ENCODE measurements at places on chromosomes 4 and X. TPM values are rescaled to one million over a fixed set of nuclear protein-coding genes. Genes with fewer than 3 reads are reported as not detected.

DNA sequence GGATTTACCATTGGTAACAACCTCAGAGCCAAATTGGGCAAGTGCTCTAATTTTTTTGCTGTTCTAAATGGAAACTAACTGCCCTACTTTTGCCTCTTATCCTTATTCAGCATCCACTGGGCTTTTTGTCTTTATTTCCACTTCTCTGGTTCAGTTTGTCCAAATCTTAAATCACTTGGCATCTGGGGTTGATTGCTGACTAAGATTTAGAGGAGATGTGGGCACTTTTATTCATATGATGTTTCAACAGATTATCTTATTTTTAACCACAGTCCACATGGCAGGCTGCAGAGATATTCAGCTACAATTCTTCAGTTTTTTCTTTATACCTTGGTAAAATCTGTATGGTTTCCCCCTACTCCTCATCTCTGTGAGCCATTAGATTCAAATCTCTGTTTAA, 1161.4 kb upstream of the PCDH7 start:
- H3K4me1 ChIP-seq = no peaks in the 10 kb centered on the region
- no peak for DNase-seq

DNA sequence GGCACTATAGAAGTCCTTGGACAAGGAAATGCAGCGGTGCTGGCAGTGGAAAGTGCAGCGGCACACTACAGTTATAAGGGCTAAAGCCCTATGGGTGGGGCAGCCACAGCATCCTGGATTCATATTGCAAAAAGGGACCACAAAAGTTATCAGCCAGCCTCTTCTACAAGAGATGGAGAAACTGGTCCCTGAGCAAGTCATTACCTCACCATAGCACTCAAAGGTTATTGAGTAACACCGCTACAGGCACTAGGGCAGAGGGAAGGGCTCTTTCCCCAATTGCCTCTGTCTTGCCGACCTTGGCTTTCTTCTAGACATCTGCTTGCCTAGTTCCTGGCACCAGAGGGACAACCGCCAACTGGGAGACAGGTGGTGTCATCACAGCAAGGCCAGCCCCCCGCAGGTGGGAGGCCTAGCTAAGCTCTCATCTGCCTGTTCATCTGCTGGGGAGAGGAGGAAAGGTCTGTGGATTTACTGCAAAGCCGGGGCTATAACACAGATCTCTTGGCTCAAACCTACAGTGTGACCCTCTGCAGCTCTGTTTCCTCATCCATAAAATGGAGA, 600.0 kb downstream of the BCOR start:
- peaks cover 5% of the 10 kb centered on the region for H3K4me1 ChIP-seq
- no peak for DNase-seq
- no peak overlapping the region for H3K27ac ChIP-seq
- H3K4me3 ChIP-seq = no peak overlapping the region
- H3K36me3 ChIP-seq = no peaks in the 10 kb centered on the region

DNA sequence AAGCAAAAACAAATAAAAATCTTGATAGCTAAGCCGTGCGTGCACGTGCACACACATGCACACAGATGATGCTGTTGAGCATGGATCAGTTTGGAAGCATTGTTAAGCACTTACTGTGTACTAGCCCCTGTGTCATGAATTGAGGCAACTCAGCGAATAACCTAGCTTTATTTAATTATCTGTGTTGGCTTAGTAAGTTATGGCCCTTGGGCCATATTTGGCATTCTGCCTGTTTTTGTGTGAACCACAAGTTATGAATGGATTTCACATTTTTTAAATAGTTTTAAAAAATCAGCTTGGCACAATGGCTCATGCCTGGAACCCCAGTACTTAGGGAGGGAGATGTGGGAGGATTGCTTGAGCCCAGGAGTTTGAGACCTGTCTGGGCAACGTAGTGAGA, 113.6 kb upstream of the CBLL2 start:
- no peaks in the 10 kb centered on the region for H3K27me3 ChIP-seq
- no peaks in the 10 kb centered on the region for H3K4me1 ChIP-seq
- no peak for DNase-seq

DNA sequence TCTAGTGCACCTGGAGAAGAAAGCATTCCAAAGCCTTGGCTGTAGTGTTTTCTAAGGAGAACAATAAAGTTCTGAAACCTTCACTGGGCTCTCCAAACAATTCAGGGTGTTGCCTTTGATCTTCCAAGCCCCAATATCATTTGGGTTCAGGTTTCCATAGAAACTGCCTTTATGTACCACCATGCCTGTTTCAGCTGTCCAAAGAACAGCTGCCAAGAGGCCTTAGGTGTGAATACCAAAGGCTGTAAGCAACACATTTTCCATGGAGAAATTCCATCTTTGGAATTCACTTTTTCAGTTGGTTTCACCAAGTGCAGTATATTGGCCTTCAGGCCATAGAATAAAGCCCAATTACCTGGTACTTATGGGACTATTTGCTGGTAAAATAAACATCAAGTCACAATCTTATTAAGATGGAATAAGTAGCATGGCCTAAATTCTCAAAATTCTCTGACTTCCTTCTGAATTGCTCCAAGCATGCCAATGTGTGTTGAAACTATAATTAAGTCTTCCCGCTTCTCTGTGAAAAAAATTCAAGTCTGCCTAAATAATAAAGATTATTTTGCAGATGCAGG, 61.9 kb downstream of the COX18 start:
- no peaks in the 10 kb centered on the region for H3K4me1 ChIP-seq
- DNase-seq = no peak
- H3K27me3 ChIP-seq = no peaks in the 10 kb centered on the region
- H3K36me3 ChIP-seq = no peaks in the 10 kb centered on the region
- H3K4me3 ChIP-seq = no peak overlapping the region

DNA sequence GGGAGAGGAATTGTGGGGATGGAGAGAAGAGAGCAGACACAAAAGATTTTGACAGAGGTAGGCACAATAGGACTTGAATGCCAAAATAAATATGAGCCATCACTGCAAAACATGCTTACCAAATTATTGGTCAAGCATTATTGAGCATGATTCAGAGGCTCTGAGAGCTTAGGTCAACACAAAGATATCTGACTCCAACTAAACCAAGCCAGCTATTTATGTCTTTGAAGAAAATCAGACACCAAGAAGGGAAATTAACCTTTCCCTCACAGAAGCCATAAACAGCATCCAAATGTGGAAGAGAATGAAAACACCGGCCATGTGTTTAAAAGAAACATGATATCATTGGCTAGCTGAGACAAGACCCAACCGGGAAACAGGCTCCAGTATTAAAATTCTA, 323.2 kb downstream of the RAB28 start:
- no peak for DNase-seq
- peaks cover 11% of the 10 kb centered on the region for H3K4me1 ChIP-seq
- no peaks in the 10 kb centered on the region for H3K27me3 ChIP-seq

GRCh38 chr4:108169664-108170063, 932 bp upstream of the LEF1 start:
- no peaks in the 10 kb centered on the region for H3K36me3 ChIP-seq
- no peak for DNase-seq
- H3K4me1 ChIP-seq = peaks cover 22% of the 10 kb centered on the region
- no peak overlapping the region for H3K27ac ChIP-seq

GRCh38 chr4:169934794-169935429, 91.3 kb downstream of the MFAP3L start:
- no peaks in the 10 kb centered on the region for H3K36me3 ChIP-seq
- no peaks in the 10 kb centered on the region for H3K27me3 ChIP-seq
- H3K4me1 ChIP-seq = no peaks in the 10 kb centered on the region
- DNase-seq = no peak
- no peak overlapping the region for H3K4me3 ChIP-seq

DNA sequence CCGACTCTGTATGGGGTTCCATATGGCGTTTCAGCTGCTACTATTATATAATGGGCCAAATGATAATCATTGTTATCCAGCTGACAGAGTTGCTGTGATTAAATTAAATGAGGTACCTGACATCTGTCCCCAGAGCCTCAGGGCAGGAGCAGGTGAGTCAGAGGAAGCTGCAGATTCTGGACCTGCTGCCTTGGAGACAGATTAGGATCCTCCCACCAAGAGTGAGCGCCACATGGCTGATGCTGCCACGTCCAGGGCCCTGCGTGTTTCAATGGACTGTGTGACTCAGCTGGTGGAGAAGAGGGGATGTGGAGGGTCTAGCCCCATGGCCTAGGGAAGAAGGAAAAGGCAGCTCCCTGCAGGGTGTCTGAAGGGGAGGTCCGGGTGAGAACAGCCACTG, 28.3 kb upstream of the UXT start:
- H3K27me3 ChIP-seq = no peaks in the 10 kb centered on the region
- no peak overlapping the region for H3K4me3 ChIP-seq
- H3K36me3 ChIP-seq = no peaks in the 10 kb centered on the region
- H3K4me1 ChIP-seq = no peaks in the 10 kb centered on the region

GRCh38 chr4:103002551-103002950, 17.0 kb downstream of the SLC9B1 start:
- H3K4me3 ChIP-seq = no peak overlapping the region
- H3K4me1 ChIP-seq = no peaks in the 10 kb centered on the region
- no peak overlapping the region for H3K27ac ChIP-seq

GRCh38 chrX:119067023-119067739, 5.6 kb upstream of the CT47C1 start:
- no peaks in the 10 kb centered on the region for H3K4me1 ChIP-seq
- H3K4me3 ChIP-seq = no peak overlapping the region
- H3K36me3 ChIP-seq = no peaks in the 10 kb centered on the region
- peak; percentile 36 for DNase-seq
- no peak overlapping the region for H3K27ac ChIP-seq

DNA sequence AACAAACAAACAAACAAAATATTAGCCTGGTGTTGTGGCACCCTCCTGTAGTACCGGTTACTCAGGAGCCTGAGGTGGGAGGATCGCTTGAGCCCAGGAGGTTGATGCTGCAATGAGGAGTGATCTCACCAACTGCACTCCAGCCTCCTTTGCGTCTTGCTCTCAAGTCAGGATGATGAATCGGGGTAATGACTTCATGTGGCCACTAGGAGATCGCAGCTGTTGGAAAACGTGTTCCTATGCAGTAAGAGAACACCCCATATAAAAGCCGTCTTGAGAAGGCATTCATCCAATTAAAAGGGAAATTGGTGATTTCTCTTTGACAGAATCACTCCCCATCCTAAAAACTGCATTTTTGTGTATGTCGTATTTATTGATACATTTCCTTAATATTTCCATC, 6.9 kb downstream of the CCNB3 start:
- no peak overlapping the region for H3K4me3 ChIP-seq
- no peaks in the 10 kb centered on the region for H3K27me3 ChIP-seq
- H3K4me1 ChIP-seq = no peaks in the 10 kb centered on the region
- no peak overlapping the region for H3K27ac ChIP-seq
- DNase-seq = no peak
- no peaks in the 10 kb centered on the region for H3K36me3 ChIP-seq

DNA sequence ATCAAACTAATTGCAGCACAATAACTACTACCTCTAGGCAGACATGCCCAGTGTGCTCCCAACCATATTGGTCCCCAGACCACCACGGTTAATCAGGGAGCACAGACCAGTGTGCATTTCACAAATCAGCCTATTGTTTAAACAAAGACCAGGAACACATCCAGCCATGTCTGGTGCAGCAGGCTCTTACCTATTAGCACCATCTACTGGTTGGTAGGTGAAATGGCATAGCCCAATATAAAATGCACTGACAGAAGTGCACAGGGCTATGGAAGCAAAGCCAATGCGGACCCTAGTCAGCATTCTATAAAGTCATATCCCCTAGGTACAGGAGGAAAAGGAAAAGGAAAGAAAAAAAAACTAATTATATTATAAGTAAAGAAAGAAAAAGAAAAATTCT, 15.5 kb upstream of the CYLC1 start:
- no peak overlapping the region for H3K27ac ChIP-seq
- no peak overlapping the region for H3K4me3 ChIP-seq
- H3K27me3 ChIP-seq = no peaks in the 10 kb centered on the region

DNA sequence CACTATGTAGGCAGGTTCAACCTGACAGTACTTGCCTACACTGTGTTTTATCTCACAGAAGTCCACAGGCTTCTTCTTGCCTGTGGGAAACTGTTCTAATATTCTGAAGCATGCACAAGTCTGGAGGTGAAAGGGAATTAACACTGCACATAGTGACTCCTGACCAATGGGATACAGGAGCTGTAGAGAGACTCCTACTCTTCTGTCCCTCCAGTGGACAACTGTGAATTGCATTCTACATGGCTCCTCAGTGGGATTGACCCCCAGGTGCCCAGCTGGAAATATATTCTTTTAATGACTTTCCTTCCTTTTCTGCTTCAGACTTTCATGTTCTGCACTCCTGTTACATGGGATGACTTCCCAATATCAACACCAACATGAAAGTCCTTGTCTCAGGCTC, 8.2 kb upstream of the YIPF6 start:
- H3K27me3 ChIP-seq = no peaks in the 10 kb centered on the region
- H3K27ac ChIP-seq = no peak overlapping the region
- DNase-seq = no peak
- H3K4me1 ChIP-seq = no peaks in the 10 kb centered on the region
- no peaks in the 10 kb centered on the region for H3K36me3 ChIP-seq
- no peak overlapping the region for H3K4me3 ChIP-seq

DNA sequence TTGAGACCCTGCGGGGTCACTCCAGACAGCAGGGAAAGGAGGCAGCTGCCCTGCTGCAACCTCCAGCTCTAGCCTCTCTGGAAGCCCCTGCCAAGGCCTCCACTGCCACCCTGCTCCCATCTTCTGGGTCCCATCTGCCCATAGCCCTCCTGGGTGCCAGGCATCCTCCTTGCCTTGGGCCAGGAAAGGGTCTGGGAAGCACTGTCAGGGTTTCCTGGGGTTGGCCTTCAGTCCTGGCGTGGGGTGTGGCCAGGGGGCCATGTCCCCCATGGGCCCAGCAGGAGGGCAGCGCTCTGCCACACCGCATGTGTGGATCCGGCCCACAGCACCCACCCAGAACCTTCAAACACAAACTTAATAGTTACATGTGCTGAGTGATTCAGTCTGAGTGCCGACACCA, 3.4 kb upstream of the CPLX1 start:
- no peaks in the 10 kb centered on the region for H3K36me3 ChIP-seq
- no peak overlapping the region for H3K27ac ChIP-seq
- no peak overlapping the region for H3K4me3 ChIP-seq
- no peak for DNase-seq

- H3K27ac ChIP-seq = no peak overlapping the region
- no peak overlapping the region for H3K4me3 ChIP-seq
- H3K36me3 ChIP-seq = no peaks in the 10 kb centered on the region
- no peak for DNase-seq
- H3K4me1 ChIP-seq = no peaks in the 10 kb centered on the region
These were observed 103.6 kb upstream of the ADGRG2 start for GRCh38 chrX:19225909-19226308.

The GATB gene
- 13.6 TPM for total RNA-seq

The HTRA3 gene
- total RNA-seq = 1.2 TPM
